ENCODE measurements at places on chromosomes 3 and 15.

DNA sequence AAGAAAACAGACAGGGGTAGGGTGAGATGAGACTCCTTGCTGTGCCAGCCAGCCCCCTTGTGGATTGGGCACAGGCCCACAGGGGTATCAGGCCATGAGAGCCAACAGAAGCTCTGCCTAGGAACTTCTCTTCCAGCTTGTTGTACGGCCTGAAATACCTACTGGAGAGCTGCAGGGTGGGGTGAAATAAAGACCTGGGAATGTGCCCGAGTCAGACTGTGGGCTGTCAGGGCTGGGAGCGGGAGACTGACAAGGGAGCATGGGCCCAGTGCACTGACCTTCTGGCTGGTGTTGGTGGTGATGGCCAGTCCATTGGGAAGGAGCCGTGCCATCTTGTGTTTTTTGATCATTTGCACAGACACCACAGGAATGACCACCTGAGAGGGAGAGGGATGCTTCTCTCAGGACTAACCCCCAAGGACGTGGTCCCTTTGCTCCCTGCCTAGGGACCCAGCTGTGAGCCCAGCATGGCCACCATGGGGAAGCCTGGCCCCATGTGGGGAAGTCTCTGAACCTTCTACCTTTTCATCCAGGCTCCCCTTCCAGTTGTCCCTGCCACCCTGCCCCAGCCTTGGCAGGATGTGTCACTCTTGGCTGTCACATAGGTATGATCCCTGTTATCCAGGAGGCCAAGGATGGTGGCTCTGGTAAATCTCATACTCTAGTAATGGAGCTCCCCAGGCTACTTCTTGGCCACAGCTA lies 30.7 kb downstream of the GRAMD2A start:
- no peak for DNase-seq

DNA sequence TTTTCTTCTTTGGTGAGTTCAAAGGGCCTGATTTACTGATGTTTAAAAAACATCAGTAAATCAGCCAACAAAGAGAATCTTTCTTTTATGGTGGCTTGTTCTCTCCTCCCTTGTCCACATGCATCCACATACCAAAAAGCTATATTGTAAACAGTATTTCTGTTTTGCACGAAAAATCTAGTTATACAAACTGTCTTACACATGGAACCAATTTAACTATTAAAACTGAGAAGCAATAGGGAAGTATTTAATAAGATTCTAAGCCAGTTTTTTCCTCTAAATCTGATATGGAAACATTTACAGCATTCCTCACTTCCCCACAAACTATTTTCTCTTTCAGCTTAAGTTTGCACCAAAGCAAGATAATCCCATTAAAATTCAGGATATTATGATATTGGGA lies 110.8 kb upstream of the ICE2 start:
- no peak for DNase-seq

GRCh38 chr15:89303986-89304385 lies 30.6 kb downstream of the POLG start:
- peak; percentile 38 for DNase-seq

GRCh38 chr3:13792512-13793371 lies 87.1 kb downstream of the WNT7A start:
- no peak for DNase-seq

- no peak for DNase-seq
Measured at GRCh38 chr3:59364496-59364895, 314.7 kb upstream of the CFAP20DC start.

DNA sequence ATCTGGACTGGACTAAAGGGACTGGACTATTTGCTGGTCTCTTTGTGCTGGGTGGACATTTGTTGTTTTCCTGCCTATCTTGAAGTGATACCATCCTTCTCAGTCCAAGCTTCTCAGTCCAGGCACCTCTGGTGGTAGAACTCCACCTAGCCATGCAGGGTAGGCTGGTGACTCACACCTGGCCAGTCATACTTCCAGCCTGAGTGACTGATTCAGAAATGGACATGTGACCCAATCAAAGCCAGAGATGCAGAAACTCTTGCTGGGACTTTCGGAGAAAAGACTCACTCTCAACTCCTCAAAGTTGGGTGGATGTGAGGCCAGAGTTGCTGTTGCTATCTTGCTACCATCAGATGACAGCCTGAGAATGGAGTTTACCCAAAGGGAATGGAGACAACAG lies 5.6 kb upstream of the ASB14 start:
- DNase-seq = peak; percentile 73
